ENCODE measurements at places on chromosomes 5 and 9. TPM values are rescaled to one million over a fixed set of nuclear protein-coding genes. Genes with fewer than 3 reads are reported as not detected.

DNA sequence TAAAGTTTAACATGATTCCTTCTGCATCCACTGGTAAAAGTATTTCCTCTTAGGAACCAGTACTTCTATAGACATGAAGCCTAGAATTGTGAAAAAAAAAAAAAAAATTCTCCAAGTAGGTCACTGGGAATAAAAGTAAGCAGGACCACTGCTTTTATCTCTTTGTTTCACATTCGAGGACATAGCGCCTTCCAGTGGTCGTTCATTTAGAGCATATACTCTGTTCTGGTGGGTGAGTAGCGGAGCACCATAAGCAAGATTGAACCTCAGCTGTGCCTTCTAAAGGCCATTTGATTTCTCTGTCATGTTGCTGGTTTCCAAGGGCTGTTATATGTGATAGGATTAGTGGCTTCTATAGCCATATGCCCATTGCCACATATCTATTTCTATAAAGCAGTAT, 393.1 kb downstream of the TMEM232 start:
- no peak overlapping the region for H3K27ac ChIP-seq
- no peaks in the 10 kb centered on the region for H3K36me3 ChIP-seq
- no peak overlapping the region for H3K4me3 ChIP-seq
- DNase-seq: no peak

F2RL1 gene
- total RNA-seq: 20.8 TPM

- H3K4me1 ChIP-seq: peaks cover 4% of the 10 kb centered on the region
- no peaks in the 10 kb centered on the region for H3K27me3 ChIP-seq
- H3K36me3 ChIP-seq: no peaks in the 10 kb centered on the region
- no peak for DNase-seq
Measured at GRCh38 chr5:122374110-122374509, 62.1 kb downstream of the SNCAIP start.

GRCh38 chr9:130606887-130607600, 27.7 kb downstream of the FUBP3 start:
- no peak overlapping the region for H3K4me3 ChIP-seq
- peaks cover 23% of the 10 kb centered on the region for H3K36me3 ChIP-seq
- H3K4me1 ChIP-seq: peaks cover 3% of the 10 kb centered on the region
- H3K27me3 ChIP-seq: no peaks in the 10 kb centered on the region
- no peak overlapping the region for H3K27ac ChIP-seq

- no peaks in the 10 kb centered on the region for H3K27me3 ChIP-seq
- H3K4me1 ChIP-seq: no peaks in the 10 kb centered on the region
Measured at GRCh38 chr5:87503004-87503403, 90.3 kb upstream of the CCNH start.

NLN gene
- total RNA-seq: 12.8 TPM

GRCh38 chr5:15500325-15501001, 483 bp downstream of the FBXL7 start:
- H3K4me3 ChIP-seq: peak overlapping the region; percentile 69
- peaks cover 15% of the 10 kb centered on the region for H3K4me1 ChIP-seq
- H3K36me3 ChIP-seq: no peaks in the 10 kb centered on the region

SOX30 gene
- not detected for total RNA-seq

DNA sequence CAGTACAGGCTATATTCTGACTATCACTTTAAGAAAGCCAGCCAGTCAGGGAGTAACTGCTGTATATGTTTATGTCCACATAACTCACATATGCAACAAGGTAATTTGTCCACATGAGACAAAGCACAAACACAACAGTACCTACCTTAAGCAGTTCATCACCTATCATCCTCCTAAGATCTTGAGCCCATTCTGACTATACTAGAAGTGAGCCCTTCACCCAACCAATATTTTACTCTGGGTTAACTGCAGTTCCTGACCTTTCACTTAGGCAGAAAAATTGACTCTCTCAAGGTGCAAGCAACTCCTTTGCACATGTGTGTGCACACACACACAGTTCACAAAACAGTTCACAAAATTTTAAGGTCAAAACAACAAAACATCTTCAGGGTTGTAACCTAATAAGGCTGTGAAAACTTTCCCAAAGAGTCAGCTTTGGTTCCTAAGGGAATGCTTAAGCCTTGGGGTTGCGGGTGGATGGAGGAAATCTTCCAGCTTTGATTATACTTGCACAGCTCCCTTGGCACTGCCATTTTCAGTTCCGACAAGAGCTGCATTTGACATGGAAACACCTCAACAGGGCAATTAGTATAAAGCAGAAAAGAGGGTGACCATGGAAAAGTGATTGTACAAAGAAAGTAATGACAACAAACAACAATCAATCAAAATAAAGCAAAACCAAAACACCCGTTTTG, 215.3 kb downstream of the NFIB start:
- H3K27me3 ChIP-seq: no peaks in the 10 kb centered on the region
- H3K27ac ChIP-seq: peak overlapping the region; percentile 19
- no peak for DNase-seq

DNA sequence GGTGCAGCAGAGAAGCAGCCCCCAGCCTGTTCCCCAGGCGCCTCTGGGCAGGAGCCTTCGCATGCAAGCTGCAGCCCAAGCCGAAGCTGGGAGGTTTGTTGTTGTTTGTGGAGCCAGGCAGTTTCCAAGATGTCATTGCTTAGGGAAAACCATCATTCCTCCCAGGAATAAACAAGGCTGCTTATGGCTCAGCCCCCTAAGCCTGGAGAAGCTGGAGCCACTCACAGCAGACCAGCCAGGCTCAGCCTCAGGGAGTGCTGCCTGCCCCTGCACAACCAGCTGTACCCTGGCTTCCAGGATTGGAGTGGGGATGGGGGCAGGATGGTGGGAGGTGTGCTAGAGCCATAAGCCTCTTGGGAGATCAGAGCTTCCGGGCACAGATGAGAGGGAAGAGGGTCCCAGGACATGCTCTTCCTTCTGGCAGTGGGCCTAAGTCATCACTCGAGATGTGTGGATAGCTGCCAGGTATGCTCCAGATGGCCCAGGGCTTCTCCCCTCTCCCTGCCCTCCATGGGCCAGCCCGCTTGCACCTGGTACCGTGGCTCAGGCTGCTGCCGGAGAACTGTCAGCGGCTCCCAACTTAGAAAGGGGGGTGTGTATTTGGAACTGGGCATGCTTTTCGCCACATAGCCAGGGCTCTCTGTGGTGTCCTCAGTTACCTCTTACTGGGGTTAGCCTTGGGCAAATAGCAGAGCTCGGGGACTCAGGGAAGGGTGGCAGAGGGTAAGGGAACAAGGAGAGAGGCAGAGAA, 105.2 kb downstream of the RGS3 start:
- no peaks in the 10 kb centered on the region for H3K36me3 ChIP-seq
- peaks cover 66% of the 10 kb centered on the region for H3K4me1 ChIP-seq
- peak; percentile 57 for DNase-seq
- peak overlapping the region; percentile 30 for H3K27ac ChIP-seq
- H3K27me3 ChIP-seq: no peaks in the 10 kb centered on the region

DNA sequence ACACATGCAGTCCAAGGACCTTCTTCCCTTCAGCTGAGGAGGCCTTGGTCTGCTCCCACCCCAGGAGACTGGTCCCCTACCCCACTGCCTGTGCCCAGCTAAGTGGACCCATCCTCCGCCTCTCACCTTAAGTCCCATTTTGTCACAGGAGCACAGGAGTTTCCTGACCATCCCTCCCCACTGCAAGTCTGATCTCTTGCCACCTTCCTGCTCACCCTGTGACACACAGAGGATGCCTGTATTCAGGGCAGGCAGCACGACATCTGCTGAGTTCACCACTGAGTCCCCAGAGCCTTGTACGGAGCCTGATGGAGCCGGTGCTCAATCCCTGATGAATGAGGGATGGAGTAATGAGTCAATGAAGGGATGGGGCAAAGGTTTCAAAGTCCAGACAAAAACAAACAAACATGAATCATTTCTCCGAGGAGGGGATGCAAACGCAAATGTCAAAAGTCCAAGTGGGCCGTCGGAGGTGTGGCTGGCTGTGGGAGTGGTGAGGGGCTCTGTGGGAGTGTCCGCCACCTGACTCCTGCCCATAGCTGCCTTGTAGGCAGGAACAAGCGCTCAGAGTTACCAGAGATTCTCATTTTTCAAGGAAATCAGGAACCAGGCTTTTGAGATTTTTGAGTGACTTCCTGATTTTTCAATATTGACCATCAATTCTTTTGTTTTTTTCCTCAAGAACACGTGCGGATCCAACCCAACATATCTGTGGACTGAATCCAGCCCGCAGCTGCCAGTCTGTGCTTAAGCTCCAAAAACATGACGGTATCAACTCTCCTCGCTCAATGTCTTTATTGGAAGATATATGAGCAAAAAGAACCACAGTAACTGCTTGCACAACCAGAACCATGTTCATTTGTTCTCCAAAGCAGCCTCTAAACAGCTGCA, 4.4 kb downstream of the RAPGEF1 start:
- H3K4me3 ChIP-seq: no peak overlapping the region
- DNase-seq: no peak
- no peaks in the 10 kb centered on the region for H3K36me3 ChIP-seq
- peak overlapping the region; percentile 19 for H3K27ac ChIP-seq
- H3K4me1 ChIP-seq: peaks cover 88% of the 10 kb centered on the region

- no peak overlapping the region for H3K4me3 ChIP-seq
- H3K27me3 ChIP-seq: no peaks in the 10 kb centered on the region
- H3K4me1 ChIP-seq: no peaks in the 10 kb centered on the region
- no peak for DNase-seq
- H3K36me3 ChIP-seq: no peaks in the 10 kb centered on the region
- H3K27ac ChIP-seq: no peak overlapping the region
Measured at GRCh38 chr9:2700909-2701550, 16.3 kb upstream of the KCNV2 start.

- no peaks in the 10 kb centered on the region for H3K36me3 ChIP-seq
- no peaks in the 10 kb centered on the region for H3K27me3 ChIP-seq
- H3K4me3 ChIP-seq: no peak overlapping the region
- H3K27ac ChIP-seq: no peak overlapping the region
Measured at GRCh38 chr9:4143936-4144717, 155.7 kb downstream of the GLIS3 start.

- H3K4me3 ChIP-seq: no peak overlapping the region
- no peaks in the 10 kb centered on the region for H3K27me3 ChIP-seq
- H3K4me1 ChIP-seq: peaks cover 4% of the 10 kb centered on the region
- no peak for DNase-seq
Measured at GRCh38 chr5:10324518-10325370, 17.0 kb upstream of the CMBL start.

DNA sequence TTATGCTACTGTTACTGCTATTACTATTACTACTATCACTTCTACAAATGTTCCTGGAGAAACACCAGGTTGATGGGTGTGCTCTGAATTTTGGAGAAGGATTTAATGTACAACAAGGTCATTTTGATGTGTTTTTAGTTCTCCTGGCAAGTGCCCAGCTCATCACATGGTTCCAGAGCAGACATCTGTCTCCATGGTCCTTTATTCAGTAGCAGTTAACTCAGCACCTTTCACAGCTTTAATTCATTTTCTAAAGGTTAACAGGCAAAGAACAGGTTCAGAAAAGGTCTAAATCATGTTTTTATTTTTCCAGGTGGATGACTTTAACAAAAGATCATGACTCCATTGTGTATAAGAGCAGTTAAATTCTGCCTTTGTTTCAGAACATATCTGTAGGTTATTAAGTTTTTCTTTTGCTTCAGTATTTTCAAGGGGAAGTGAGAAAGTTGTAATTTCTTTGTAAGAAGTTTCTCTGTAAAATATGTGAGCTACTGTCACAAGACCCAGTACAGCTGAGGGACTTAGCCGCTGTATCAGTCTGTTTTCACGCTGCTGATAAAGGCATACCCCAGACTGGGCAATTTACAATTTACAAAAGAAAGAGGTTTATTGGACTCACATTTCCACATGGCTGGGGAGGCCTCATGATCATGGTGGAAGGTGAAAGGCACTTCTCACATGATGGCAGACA, 41.9 kb downstream of the MTRR start:
- H3K27me3 ChIP-seq: no peaks in the 10 kb centered on the region
- peaks cover 20% of the 10 kb centered on the region for H3K36me3 ChIP-seq
- H3K4me3 ChIP-seq: no peak overlapping the region
- H3K4me1 ChIP-seq: no peaks in the 10 kb centered on the region
- DNase-seq: no peak

- peaks cover 15% of the 10 kb centered on the region for H3K4me1 ChIP-seq
- no peak overlapping the region for H3K27ac ChIP-seq
- peaks cover 96% of the 10 kb centered on the region for H3K27me3 ChIP-seq
Measured at GRCh38 chr5:176740702-176741496, 69.5 kb upstream of the UNC5A start.

DNA sequence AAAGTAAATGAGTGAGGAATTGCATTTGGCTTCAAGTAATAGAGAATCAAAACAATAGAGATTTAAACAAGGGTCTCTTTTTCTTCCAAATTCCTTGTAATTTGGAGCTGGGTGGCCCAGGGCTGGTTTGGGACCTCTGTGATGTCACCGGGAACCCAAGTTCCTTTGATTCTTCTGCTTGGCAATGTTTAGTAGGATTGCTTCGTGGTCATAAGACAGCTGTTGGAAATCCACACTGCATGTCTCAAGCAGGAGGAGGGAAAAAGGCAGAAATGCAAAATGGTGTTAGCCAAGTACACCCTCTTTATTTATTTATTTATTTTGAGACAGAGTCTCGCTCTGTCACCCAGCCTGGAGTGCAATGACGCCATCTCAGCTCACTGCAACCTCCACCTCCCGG, 72.6 kb upstream of the IL12B start:
- no peak for DNase-seq
- H3K36me3 ChIP-seq: no peaks in the 10 kb centered on the region
- no peak overlapping the region for H3K4me3 ChIP-seq
- peaks cover 5% of the 10 kb centered on the region for H3K27me3 ChIP-seq
- no peak overlapping the region for H3K27ac ChIP-seq
- H3K4me1 ChIP-seq: peaks cover 7% of the 10 kb centered on the region

PLEKHG4B gene
- 1.5 TPM for total RNA-seq

SUB1 gene
- total RNA-seq: 142 TPM

DNA sequence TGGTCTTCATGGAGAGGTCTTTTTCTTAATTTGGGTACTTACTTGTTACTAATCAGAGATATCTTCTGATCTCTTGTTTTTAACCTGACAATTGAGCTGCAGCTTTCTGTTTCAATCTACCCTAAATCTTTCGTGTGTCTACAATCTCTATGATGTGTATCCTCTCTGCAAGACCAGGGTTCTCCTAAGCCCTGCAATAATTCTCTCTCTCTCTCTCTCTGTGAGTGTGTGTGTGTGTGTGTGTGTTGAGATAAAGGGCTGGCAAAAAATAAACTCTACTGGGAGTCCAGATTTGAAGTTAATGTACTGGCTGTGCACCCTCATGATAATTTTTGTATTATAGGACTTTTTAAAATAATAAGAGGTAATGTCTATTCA, 57.8 kb upstream of the FBXL7 start:
- DNase-seq: no peak
- H3K27me3 ChIP-seq: no peaks in the 10 kb centered on the region
- no peak overlapping the region for H3K27ac ChIP-seq
- no peak overlapping the region for H3K4me3 ChIP-seq
- no peaks in the 10 kb centered on the region for H3K36me3 ChIP-seq
